ENCODE measurements at places on chromosomes 7 and 10.

DNA sequence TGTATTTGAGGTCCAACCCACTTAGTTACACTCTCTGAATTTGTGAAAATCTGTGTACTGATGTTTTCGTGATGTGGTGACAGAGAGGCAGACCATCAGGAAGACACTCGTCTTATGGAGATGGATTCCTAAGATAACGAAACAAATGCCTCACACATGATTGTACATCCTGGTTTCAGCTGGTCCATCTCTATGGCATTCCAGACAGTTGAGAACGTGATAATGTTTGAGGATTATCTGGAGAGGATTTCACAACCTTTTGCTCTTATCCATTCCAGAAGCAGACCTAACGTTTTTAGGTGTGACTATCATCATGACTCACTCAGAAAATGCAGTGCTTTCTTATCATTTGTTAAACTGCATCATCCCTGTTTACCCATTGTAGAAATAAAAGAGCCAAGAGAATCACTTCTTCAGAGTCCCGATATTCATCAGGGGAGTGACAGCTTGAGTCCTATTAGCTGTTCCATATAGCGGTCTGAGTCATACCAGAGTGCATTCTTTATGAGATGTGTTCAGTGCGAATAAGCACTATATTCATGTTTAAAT is 74.5 kb downstream of the BMPER start:
- peak; percentile 33 for DNase-seq

GRCh38 chr7:118152149-118152548 is 31.8 kb upstream of the LSM8 start:
- DNase-seq = no peak

- DNase-seq = no peak
Observed at GRCh38 chr7:150374472-150374871, 4.7 kb upstream of the ZNF775 start.

- no peak for DNase-seq
Observed at GRCh38 chr7:88316456-88316855, 9.8 kb upstream of the STEAP4 start.

- DNase-seq = no peak
Observed at GRCh38 chr10:59688921-59689351, 20.7 kb downstream of the SLC16A9 start.

GRCh38 chr10:42938351-42938750 is 138.5 kb upstream of the RET start:
- DNase-seq = no peak

DNA sequence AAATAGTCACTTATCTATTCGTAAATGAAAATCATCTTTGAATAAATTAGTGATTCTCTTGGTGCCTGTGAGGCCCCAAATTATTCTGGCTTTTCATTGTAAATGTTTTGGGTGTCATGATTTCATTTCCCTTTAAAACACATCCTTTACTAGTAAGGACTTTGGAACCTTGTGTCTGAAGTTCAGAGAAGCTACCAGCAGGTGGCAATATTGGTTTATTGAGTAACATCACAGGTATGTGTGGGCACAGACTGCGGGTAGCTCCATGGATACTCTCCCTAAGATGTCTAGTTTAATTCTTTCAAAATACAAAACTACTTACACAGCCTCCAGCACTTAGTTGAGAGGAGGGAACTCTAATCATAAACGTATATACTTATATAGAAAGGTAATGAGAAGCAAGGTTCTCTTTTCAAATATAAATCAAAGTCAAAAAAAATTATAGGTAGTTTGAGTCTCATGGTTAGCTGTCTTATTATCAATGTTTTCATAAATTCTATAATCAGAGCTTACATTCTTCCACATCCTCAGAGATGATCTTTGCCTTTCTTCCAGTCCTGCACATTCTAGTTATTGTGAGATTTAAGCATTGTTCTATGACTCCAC is 449.6 kb downstream of the GRM8 start:
- DNase-seq = peak; percentile 78

- DNase-seq = no peak
Observed at GRCh38 chr7:69738396-69738951, 140.2 kb downstream of the AUTS2 start.

GRCh38 chr7:130937830-130938229 is 203.8 kb upstream of the KLF14 start:
- DNase-seq = no peak

DNA sequence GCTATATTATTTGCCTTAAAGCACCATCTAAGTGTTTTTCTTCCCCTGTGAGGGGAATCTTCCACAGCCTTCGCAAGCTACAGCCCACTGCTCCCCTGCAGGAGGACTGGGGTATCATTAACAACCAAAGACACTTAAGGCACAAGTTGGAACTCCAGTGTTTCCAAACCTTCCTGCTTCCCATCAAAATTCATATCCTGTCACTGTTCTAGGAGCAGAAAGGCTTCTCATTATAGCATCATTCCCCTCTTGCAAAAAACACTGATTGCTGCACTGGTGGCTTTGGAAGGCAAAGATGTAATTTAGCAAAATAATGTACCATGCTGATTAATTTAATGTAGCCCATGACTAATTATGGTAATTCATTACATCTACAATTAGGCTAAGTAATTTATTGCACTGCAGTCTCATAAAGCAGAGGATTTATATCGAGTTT is 207.2 kb downstream of the SKAP2 start:
- no peak for DNase-seq

DNA sequence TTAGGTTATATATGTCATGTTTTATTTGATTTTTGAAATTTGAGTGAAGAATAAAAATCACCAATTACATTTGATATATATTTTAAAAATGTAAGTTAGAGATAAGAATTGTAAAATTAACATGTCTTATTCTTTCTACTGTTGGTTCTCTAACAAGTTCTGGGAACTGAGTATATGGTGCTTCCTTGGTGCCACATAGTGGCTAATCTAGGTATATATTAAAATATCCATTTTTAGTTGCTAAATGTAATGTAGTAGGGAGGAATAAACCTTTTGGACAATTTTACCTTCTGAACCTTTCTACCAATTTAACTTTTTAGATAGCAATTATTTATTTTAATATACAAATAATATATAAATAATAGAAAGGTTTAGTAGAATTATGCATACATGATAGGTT is 17.5 kb downstream of the CFAP69 start:
- peak; percentile 86 for DNase-seq

- no peak for DNase-seq
Observed at GRCh38 chr7:90596671-90597562, 796 bp downstream of the CDK14 start.

- DNase-seq = peak; percentile 11
Observed at GRCh38 chr10:13659887-13660550, 73.3 kb downstream of the PRPF18 start.

- DNase-seq = no peak
Observed at GRCh38 chr7:154862153-154862791, 140.7 kb downstream of the PAXIP1 start.

DNA sequence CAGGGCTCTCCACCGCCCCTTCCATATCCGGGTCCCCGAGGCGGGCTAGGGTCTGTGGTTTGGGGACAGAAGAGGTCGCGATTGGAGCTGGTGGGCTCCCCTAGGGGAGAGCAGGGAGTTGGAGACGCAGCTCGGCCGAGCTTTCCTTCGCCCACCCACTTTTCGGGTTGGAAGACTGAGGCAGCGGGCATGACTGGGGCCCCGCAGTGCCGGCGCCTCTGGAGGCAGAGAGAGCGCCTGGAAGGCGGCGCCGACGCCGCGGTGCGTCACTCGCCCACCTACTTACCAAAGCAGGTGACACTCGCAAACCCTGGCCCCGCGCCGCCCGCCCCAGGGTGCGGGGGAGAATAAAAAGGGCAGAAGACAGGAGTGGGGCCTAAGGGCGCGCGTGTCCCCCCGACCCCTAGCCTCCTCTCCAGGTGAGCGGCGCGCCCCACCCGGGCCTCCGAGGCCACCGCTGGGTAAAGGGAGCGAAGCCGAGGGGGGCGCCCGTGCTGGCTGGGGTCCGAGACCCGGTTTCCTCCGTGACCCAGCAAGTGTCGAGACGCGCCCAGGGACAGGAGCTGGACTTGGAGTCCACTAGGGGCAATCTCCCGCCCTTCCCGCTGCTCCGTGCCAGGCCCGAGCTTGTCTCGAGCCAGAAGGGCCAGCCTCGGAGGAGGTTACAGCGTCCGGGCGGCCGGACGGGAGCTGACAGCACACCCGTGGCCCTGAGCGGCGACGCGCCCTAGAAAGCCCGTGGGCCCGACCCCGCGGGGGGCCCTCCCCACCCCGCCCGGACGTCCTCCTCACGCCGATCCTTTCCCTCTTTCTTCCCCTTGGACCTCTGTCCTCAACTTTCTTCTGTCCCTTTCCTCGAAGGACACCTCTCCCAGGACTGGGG is 34.4 kb upstream of the GRID1 start:
- peak; percentile 44 for DNase-seq

DNA sequence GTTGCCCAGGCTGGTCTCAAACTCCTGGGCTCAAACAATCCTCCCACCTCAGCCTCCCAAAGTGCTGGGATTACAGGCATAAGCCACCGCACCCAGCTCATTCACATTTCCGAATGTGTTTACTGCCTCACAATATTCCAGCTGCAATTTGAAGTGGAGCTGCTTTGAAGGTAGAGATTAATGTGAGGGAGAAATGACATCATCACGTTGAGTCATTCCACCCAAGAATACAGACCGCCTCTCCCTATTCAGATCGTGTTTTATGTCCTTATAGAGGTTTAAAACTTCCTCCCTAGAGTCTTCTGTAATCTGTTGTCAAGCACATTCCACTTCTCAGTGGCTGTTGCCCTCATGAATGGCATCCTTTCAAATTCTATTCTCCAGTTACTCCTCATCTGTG is 100.4 kb upstream of the PDGFA start:
- DNase-seq = peak; percentile 98

GRCh38 chr7:55587687-55588378 is 15.5 kb upstream of the VOPP1 start:
- DNase-seq = no peak

- DNase-seq = no peak
Observed at GRCh38 chr7:122515404-122515803, 183.5 kb downstream of the RNF133 start.

- no peak for DNase-seq
Observed at GRCh38 chr10:61958805-61959204, 57.3 kb downstream of the ARID5B start.

GRCh38 chr7:112994656-112995055 is 92.0 kb downstream of the GPR85 start:
- no peak for DNase-seq

DNA sequence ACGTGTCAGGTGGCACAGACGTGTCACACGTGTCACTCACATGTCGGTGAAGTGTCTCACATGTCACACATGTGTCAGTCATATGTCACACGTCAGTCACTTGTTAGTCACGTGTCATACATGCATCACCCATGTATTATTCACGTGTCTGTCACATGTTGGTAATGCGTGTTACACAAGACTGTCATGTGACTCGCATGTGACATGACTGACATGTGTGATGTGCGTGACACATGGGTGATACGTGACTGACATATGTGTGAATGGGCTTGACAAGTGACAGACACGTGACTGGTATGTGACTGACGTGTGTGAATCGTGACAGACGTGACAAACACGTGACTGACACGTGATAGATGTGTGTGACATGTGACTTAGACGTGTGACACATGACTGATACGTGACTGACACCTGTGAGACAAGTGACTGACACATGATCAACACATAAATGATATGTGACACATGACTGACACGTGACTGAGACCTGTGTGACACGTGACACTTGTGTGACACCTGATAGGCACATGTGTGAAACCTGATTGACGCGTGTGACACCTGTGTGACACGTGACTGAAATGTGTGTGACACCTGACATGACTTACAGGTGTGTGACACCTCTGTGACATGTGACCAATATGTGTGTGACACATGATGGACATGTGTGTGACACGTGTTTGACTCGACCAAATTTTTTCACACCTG is 56.1 kb downstream of the ZNF92 start:
- DNase-seq = no peak

- no peak for DNase-seq
Observed at GRCh38 chr7:137771273-137771672, 75.5 kb downstream of the DGKI start.

DNA sequence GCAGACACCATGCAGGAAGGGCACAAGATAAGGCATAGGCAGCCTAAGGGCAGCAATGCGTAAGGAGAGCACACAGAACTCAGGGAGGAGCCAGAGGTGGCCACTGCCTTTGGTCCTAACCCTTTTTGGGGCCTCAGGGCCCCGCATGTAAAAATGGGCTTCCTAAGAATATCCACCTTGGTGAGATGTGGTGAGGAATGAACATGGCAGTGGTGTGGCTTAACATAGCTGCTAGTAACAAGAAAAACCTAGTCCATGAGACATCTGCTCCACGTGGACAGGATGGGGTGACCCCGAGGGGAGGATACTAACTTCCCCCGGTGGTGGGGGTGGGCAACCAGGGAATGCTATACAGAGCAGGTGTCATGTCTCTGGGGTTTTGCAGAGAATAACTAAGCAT is 18.0 kb downstream of the MAT1A start:
- no peak for DNase-seq

GRCh38 chr7:133678137-133678814 is 425.4 kb downstream of the EXOC4 start:
- DNase-seq = no peak

- no peak for DNase-seq
Observed at GRCh38 chr10:109187677-109188076, 735.6 kb downstream of the XPNPEP1 start.

DNA sequence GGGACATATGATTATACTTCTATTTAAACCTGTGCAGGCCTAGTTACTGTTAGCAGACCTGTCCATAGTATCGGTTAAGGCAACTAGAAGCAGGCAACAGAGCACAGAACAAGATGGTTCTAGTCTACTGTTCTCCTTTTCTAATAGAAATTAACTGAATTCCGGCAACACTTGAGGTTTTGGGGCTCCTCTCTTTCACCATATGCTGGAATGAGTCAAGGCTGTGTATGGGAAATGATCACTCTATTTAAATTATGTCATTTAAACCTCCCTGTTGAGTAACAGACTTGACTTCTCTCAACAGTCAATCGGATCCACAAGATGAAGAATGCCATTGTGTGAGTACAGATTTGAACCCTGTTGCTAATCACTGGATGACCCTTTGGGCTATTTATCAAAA is 6.2 kb upstream of the OTUD1 start:
- no peak for DNase-seq

DNA sequence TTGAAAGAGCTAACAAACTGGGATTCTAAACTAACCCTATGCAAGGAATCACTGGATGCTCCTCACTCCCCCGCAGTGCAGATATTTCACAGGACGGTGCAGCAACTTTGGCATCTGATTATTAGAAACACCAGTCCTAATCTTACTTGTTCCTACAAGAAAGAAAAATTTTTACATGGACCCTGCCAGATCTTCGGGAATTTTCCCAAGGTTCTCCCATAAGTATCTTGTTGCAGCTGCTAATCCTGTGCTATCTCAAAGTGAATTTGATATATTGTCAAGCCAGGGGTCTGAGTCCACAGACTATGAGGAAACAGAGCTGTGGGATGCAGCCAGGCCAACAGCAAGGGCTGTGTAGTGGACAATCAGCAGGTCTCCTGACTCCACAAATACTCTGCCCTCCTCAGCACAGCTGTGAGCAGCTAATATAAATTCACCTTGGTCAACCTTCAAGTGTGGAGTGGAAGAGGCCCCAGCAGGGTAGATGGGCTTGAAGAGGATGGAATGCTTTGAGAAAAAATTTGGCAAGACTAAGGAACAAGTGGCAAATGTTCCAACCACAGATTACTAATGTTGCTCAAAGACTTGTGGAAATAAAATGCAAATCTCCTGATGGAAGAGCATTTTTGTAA is 25.6 kb downstream of the VSTM4 start:
- no peak for DNase-seq

- DNase-seq = no peak
Observed at GRCh38 chr7:157788573-157788972, 451.8 kb downstream of the DNAJB6 start.

Measured in SW480 (cell line).